Glutamatergic neuron (in vitro differentiated cells): ENCODE measurements at places on chromosomes 1 and 21. TPM values are rescaled to one million over a fixed set of nuclear protein-coding genes. Genes with fewer than 3 reads are reported as not detected.

Gene PLEKHG5
- 53.0 TPM for total RNA-seq

Gene C1orf105
- not detected for total RNA-seq

Gene FDPS
- total RNA-seq = 265 TPM

Gene RAB25
- total RNA-seq = not detected

Gene IL22RA1
- not detected for total RNA-seq
